Suppressor macrophage (primary cell): ENCODE measurements at places on chromosomes 1 and 21.
A peak's percentile ranks its signal among the peaks of the same experiment; 100 is the strongest.

- no peak for DNase-seq
These were observed 13.9 kb upstream of the C1orf141 start for GRCh38 chr1:67148516-67149178.

DNA sequence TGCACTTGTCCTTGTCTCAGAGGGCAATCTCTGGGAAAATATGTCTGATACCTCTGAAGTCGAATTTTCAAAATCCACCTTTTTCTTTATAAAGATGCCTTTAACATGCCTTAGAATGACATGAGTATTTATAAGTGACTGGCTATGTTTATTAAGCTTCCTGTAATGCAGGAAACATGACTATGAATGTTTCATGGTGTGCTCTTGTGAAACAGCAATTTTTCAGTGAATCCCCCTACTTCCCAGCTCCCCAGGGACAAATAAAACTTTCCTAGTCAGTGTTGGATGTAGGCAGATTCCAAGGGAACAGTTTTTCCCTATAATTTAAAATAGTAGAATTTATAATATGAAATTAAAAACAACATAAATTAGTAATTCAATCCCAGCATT lies 437.0 kb downstream of the LMO4 start:
- no peak for DNase-seq

DNA sequence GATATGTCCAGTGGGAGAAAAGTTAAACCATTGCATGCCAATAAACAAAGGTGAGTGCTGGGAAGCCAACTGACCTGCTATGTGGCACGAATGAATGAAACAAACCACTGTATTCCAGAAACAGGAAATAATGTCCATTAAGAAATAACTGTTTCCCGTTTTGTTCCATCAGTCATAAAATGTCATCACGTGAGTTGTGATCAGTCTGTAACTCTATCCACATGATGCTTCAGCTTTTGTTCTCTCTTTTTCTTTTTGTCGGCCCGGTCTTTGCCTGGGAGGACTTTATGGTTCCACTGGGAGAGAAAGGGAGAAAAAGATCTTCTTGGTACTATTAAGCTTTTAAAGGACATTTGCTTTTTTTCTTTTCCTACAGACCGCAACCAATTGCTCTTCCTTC lies 179.9 kb downstream of the TGFB2 start:
- peak; percentile 26 for DNase-seq

- DNase-seq, result no peak
These were observed 54.9 kb downstream of the DRAM2 start for GRCh38 chr1:111084999-111085398.

DNA sequence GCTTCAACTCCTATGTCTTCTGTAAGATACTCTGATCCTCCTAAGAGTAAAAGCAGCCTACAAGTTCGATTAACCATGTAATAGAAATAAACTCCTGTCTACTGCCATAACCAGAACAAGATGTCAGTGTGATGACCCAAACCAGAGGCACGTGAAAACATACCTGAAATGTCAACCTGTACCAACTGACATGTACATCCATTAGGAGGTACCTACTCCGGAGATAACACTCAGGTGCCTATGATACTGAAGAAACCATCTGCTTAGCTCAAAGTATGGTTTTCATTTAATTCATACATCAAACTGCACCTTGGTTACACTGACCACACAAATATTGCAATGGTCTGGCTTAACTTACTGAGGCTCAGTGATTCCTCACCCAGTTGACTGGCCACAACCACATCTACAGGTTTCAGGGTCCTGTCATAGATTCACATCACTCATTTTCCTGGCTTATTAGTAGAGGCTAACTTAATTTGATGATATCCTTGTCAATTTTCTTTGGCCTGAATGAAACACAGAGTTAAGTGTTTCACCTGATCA lies 4.4 kb downstream of the ITPKB start:
- DNase-seq, result no peak

- no peak for DNase-seq
These were observed 46.8 kb upstream of the ECE1 start for GRCh38 chr1:21337010-21337437.

DNA sequence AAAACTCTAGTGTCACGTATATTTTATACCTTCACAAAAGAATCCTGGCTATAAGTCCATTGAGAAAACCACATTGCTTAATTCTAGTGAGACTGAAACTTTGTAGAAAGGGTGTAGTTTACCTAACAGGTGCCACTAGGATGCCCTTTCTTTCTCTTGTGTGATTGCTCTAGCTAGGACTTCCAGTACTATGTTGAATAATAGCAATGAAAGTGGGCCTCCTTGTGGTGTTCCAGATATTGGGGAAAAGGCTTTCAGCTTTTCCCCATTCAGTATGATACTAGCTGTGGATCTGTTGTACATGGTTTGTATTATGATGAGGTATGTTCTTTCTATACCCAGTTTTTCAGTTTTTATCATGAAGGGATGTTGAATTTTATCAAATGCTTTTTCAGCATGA lies 39.7 kb upstream of the CHODL start:
- no peak for DNase-seq

- no peak for DNase-seq
These were observed 177.9 kb downstream of the COP1 start for GRCh38 chr1:176029155-176029554.
